ENCODE measurements at places on chromosomes 5 and 9.

DNA sequence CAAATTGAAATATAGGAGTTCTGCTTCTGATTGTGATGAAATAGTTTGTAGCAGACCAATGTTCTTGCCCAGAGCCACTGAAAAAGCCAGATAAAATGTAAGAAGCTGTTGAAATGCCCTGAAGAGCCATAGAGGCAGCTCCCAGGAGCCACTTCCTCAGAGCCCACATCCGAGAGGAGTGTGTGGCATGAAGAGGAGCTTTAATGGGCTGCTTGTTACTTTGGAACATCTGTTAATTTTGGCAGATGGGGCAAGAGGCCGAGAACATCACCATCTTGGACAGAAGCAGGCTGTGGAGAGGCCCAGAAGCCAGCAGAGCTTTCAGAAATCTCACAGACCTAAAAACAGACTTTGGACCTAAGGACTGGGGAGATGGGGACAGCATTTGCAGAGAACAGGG lies 370.8 kb downstream of the GADD45G start:
- no peak for DNase-seq

DNA sequence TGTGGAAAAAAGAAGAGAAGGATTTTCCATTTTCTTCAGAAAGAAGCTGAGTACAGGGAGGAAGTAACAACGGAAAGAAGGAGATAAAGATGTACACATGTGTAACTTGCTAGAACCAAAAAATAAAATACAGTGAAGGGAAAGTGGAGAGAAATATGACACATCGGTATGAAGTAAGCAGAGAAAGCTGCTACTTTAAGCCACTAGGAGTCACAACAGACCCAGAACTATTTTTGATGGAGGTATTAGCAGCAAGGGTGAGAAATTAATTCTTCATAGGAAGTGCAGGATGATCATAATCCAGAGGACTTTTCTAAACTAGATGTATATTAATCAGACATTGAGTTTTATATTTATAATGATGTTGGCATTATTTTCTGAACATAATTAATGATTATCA lies 88.5 kb downstream of the FAM174A start:
- DNase-seq: no peak

DNA sequence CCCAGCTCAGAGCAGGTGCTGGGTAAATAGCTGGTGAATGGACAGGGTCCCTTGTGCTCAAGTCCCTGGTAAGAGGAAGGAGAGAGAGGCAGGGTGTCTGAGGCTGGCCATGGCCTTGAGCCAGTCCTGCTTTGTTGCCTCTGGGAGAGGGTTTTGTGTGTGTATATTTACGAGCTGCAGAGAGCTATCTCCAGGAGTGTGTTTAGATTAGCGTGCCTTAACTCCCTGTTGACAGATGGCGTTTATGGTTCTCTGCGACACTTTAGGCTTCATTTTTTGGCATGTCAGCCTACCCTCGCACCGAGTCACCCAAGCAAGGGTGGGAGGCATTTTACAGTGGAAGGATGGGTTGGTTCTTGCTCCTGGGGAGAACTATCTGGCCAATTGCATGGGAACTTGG lies 22.2 kb downstream of the HMCN2 start:
- no peak for DNase-seq

GRCh38 chr5:65262096-65262495 lies 219.6 kb downstream of the ADAMTS6 start:
- no peak for DNase-seq

DNA sequence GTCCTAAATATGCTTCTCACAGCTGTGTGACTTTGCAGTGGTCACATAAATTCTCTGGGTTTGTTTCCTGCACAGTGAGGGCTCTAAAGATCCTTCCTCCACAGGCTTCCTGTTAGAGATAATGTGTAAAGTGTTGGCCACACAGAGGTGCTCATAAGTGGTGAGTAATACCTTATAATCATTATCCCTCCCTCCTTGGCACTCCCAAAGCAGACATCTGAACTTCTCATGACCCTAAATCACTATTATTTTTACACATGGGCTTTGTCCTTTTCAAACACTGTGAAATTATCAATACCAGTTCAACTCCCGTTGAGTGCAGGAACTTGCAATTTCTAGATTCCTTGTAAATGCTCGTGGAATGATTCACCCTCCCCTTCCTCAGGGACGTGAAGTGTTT lies 100.2 kb downstream of the BRINP1 start:
- DNase-seq: no peak

DNA sequence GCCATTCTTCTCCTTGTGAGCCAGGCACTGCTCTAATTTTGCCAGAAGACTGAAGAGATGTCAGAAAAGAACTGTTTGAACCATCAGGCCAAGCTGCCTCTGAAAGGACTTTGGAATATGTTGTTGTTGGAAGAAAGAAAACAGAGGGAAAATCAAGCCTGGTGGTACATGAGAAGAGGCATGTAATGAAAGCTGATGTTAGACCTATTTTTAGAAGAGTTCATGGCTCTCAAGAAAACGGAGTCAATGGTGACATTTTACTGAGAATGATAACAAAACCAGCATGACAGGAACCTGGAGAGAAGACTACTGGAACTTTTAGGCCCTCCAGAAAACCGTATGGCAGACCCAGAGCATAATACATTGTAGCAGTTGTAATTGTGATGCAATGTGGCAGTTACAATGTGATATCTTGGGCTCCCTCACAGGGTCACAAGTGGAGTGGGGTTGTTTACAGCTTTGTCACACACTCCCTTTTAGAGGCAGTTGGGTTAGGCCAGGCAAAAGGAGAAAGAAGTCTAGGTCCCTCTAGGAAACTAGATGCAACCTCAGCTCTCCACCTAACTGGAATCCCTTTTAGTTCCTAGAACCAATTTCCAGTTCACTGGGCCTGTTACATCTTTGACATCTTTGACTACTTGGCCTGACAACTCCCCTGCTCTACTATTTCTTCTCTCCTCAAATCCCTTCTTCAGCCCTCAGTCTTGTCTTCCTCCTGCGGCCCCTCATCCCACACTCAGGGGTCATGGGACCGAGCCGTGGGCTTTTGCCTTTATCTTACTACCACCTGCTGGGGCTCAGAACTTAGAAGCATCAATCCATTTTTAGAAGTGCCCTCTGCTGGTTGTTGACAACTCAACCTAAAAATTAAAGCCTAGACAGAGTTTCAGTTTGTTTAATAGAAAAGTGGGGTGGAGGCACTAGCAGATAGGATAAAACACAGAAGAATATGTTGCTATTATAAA lies 61.2 kb upstream of the JAK2 start:
- no peak for DNase-seq

DNA sequence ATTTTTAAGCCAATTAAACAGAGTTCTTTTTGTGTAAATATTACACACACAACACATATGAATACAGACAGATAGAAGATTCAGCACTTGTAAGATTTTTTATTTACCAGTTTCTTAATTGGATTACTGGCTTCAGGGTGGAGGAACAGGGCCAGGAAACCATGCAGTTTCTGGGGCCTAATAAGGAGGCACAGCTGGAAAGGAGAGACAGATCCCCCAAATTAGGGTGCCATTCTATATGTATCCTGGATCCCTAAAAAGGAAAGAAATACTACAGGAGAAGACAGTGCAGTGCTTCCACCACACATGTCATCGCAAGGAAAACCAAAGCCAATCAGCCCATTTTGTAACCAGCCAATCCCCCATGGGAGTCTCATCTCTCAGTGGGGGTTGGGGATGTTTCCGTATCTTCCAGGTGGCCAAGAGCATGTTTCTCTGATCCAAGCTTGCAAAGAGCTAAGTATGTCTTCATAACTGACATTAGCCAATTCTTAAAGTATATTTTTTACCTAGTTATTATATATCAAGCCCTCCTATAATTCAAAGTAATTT lies 15.8 kb upstream of the ABO start:
- DNase-seq: no peak

- no peak for DNase-seq
Observed at GRCh38 chr5:113118765-113119164, 142.2 kb downstream of the DCP2 start.

DNA sequence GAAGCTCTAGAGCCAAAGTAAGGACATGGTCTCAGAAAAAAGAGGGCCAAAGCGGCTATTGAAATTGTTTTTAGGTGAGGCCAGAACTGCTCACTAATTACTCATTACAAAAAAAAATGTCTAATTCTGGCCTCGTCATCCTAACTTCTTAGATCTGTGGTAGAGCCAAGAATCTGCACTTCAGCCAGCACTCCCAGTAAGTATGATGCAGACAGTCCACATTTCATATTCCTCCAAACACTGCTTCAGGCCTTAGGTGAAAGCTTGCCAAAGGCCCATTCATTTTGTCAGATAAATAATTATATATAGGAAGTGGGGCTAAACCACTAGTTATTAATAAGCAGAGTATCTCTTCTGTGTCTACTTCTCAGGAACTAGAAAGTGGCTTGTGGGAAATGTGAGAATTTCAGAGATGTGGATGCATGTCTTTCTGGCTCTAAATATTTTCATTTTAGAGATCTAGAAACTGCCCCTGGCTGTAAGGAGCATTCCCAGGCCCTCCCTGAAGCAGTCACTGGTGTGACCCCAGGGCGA lies 554.0 kb downstream of the TLE4 start:
- DNase-seq: no peak

- no peak for DNase-seq
Observed at GRCh38 chr9:35570709-35571504, 34.2 kb upstream of the TESK1 start.

- DNase-seq: no peak
Observed at GRCh38 chr5:132408965-132409364, 39.5 kb downstream of the SLC22A5 start.

Measured in right lung (tissue), 10 donors.